ENCODE measurements at places on chromosomes 12 and 14. TPM values are rescaled to one million over a fixed set of nuclear protein-coding genes. Genes with fewer than 3 reads are reported as not detected.

DNA sequence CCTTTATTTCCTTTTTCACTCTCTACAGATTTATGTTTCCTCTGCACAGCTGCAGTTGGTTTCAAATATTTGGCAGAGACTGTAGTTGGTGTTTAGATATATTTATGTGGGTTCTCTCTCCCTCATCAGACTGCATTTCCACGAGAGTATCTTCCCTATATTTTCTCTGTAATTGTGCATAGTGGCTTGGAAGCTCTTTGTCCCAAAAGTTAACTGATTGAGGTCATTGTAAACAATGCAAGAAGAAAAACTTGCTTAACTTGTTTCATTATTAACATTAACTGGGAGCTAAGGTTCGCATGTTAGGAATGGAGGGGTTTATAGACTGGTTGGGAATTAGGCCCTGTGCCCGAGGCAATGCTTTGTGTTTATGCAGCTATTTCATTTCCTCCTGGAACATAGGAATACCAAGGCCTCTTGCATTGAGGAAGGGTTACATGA lies 216.9 kb upstream of the HMGA2 start:
- no peak overlapping the region for H3K27ac ChIP-seq
- H3K4me3 ChIP-seq: no peak overlapping the region
- no peaks in the 10 kb centered on the region for H3K36me3 ChIP-seq
- H3K27me3 ChIP-seq: no peaks in the 10 kb centered on the region
- H3K4me1 ChIP-seq: no peaks in the 10 kb centered on the region

DNA sequence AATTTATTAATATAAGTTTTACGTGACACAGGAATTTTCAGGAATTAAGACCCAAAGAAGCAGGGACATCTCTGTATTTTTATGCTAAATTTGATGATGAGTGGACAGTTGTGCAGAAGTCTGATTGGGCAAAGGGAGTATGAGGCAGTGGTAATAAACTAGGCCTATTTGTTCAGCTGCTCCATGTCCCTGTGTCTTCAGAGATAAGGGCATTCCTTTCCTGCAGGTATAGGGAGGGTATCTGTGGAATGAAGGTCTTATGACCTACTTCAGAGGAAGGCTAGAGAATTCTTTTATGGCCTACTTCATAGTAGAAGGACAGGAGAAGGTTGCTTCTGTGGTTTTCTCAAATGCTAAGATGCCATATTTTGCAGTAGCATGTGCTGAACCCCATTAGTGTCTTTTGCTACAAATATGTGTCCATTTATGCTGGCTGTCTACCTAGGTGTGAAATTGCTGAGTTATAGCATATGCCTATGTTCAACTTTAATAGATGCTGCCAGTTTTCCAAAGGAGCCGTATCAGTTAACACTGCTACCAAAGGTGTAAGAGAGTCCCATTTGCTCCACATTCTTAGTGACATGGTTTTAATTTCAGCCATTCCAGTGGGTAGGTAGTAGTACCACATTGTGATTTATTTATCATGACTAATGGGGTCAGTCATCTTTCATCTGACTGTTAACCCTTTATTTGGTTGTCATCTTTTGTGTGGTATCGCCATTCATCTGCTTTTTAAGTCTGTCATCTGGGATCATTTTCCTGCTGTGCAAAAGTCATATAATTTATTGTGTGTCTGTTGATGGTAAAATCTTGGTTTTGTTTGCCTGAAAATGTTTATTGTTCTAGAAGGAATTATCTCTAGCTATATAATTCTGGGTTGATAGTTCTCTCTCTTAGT lies 410.7 kb upstream of the RGS6 start:
- no peak overlapping the region for H3K4me3 ChIP-seq
- H3K27ac ChIP-seq: no peak overlapping the region
- no peak for DNase-seq
- H3K4me1 ChIP-seq: peaks cover 15% of the 10 kb centered on the region
- H3K27me3 ChIP-seq: no peaks in the 10 kb centered on the region

DNA sequence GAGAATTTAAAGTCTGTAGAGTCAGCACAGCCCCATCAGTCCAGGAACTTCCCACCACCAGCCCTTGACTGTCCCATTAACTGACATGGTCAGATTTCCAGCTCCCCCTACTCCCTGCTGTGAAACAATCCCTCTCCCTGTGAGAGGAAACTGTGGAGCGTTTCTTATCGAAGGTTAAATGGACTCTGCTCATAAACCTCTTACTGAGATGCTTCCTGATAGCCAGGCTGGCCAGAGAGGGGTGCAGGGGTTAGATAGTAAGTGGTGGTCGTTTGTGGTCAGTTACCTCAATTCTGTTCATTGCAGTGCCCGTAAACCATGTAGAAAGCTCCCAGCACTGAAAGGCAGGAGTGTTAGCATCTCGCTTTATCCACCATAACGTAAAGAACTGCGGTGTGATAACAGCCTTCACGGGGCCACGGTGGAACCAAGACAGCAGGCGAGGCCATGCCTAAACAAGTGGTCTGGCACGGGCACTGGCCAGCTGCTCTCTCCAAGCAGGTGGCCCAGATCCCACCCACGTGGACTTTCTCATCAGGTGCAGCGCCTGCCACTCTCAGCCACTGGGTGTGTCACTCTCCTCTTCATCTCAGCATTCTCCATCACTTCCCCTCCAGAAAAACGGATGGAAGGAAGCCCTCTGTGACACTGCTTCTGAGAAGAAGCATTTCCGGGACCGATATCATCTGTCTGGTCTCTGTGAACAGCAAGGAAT lies 102.2 kb downstream of the FBXL14 start:
- DNase-seq: no peak
- H3K4me3 ChIP-seq: no peak overlapping the region
- H3K27me3 ChIP-seq: no peaks in the 10 kb centered on the region
- H3K27ac ChIP-seq: no peak overlapping the region

DNA sequence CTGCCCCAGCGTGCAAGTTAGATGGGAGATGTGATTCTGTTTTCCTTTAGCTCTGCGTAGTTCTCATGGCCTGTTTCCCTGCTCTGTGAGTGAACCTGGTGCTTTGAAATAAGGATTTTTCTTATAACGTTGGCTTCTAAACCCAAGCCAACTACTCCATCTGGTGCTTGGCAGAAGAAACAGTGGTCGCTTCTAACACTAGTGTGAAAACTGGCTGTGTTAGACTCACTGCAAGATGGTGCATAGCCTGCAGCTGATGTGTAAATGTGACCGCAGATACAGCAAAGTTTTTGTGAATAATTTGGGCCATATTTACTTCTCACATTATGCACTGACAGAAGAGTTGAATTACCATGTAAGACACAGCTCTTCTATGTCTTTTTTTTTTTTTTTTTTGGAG lies 12.2 kb downstream of the GTF2H3 start:
- H3K27ac ChIP-seq: no peak overlapping the region
- no peak overlapping the region for H3K4me3 ChIP-seq
- H3K36me3 ChIP-seq: peaks cover 42% of the 10 kb centered on the region
- no peaks in the 10 kb centered on the region for H3K27me3 ChIP-seq
- H3K4me1 ChIP-seq: no peaks in the 10 kb centered on the region
- DNase-seq: no peak

DNA sequence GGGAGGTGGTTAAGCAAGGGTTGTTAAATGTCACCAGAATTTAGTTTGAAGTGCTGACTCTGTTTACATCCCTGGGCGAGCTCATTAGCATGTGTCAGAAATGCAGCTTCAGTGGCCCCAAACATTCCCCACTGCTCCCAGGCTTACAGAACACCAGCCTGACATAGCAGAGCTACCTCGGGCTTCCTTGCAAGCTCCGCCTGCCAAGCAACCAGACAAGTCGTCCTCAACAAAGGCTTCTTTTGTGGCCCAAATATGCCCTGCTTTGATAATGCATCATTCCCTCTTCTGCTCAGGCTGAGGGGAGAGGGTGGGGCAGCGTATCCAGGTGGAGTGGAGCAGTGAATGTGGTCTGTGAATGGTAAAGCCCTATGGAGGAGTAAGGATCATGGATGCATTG lies 28.0 kb downstream of the ERH start:
- peaks cover 8% of the 10 kb centered on the region for H3K36me3 ChIP-seq
- DNase-seq: no peak
- H3K27ac ChIP-seq: no peak overlapping the region
- H3K27me3 ChIP-seq: no peaks in the 10 kb centered on the region
- H3K4me1 ChIP-seq: peaks cover 3% of the 10 kb centered on the region
- no peak overlapping the region for H3K4me3 ChIP-seq

DNA sequence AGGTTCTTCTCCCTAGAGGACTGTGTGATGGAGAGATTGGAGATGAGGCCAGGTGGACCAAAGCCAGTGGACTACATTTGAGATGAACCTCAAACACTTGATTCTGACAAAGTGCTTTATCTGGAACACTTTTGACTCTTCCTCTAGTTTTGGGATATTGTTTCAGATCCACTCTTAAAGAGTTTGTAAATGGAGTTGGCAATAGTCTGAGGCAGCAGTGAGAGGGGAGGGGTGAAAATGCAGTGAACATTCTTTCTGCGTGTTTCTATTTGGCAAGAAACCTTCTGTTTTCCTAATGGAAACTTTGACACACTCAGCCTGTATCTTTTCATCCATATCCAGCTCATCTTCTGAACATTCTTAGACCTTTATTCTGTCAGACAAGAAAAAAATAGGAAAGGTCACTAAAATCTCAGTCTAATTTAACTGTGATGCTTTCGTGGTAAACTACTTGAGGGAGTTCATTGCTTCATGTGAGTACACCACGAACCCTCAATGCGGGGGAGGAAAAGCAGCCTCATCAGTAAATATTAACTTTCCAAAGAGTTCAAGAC lies 57.4 kb upstream of the KCNJ8 start:
- H3K27ac ChIP-seq: no peak overlapping the region
- H3K36me3 ChIP-seq: no peaks in the 10 kb centered on the region
- no peak overlapping the region for H3K4me3 ChIP-seq
- no peaks in the 10 kb centered on the region for H3K27me3 ChIP-seq
- H3K4me1 ChIP-seq: no peaks in the 10 kb centered on the region
- DNase-seq: no peak

GRCh38 chr12:48022180-48022521 lies 17.9 kb upstream of the COL2A1 start:
- no peak overlapping the region for H3K4me3 ChIP-seq
- no peak for DNase-seq
- H3K27ac ChIP-seq: no peak overlapping the region
- H3K27me3 ChIP-seq: peaks cover 36% of the 10 kb centered on the region
- H3K36me3 ChIP-seq: no peaks in the 10 kb centered on the region

GRCh38 chr14:47596860-47597259 lies 78.5 kb downstream of the MDGA2 start:
- no peak overlapping the region for H3K4me3 ChIP-seq
- no peak for DNase-seq
- H3K36me3 ChIP-seq: no peaks in the 10 kb centered on the region
- no peak overlapping the region for H3K27ac ChIP-seq
- H3K27me3 ChIP-seq: no peaks in the 10 kb centered on the region

DNA sequence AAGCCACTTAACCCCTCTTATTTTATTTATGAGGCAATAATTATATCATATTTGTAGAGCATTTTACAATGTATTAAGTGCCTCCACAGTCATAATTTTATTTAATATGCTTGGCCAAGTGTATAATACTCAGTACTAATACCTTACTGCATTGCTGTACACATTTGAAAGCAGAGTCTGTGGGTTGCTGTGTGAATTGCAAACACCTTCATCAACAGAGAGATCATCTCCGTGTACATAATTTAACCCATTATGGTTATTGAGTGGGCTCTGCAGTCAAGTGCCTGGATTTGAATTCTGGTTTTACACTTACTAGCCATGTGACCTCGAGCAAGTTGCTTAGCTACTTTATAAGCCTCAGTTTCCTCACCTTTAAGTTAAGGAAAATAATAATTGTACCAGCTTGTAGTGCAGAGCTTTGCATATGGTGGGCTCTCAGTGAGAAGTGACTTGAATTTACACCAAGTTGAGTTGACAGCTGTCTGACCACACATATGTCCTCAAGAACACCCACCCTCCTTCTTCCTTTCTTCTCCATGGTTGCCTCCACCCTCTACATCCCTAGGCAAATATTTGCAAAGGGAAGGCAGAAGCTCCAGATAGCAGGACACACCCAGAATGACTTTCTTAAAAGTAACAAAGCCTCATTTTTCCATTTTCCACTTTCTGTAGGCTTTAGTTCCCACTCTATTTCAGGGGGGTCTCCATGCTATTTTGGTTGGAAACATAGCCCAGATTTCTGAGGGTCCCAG lies 12.3 kb downstream of the CRACR2A start:
- DNase-seq: no peak
- peaks cover 31% of the 10 kb centered on the region for H3K4me1 ChIP-seq
- H3K4me3 ChIP-seq: no peak overlapping the region
- H3K27me3 ChIP-seq: no peaks in the 10 kb centered on the region

GRCh38 chr12:13193505-13194231 lies 2.9 kb upstream of the EMP1 start:
- H3K27ac ChIP-seq: no peak overlapping the region
- H3K27me3 ChIP-seq: peaks cover 23% of the 10 kb centered on the region
- H3K4me1 ChIP-seq: peaks cover 46% of the 10 kb centered on the region
- H3K36me3 ChIP-seq: peaks cover 6% of the 10 kb centered on the region
- H3K4me3 ChIP-seq: no peak overlapping the region

GRCh38 chr12:131104463-131105350 lies 151.0 kb downstream of the ADGRD1 start:
- H3K36me3 ChIP-seq: no peaks in the 10 kb centered on the region
- DNase-seq: peak; percentile 79
- no peaks in the 10 kb centered on the region for H3K27me3 ChIP-seq
- peaks cover 7% of the 10 kb centered on the region for H3K4me1 ChIP-seq

- DNase-seq: no peak
- H3K27ac ChIP-seq: no peak overlapping the region
- H3K27me3 ChIP-seq: peaks cover 3% of the 10 kb centered on the region
- H3K36me3 ChIP-seq: no peaks in the 10 kb centered on the region
Measured at GRCh38 chr12:49170924-49171323, 18.0 kb downstream of the TUBA1A start.

DNA sequence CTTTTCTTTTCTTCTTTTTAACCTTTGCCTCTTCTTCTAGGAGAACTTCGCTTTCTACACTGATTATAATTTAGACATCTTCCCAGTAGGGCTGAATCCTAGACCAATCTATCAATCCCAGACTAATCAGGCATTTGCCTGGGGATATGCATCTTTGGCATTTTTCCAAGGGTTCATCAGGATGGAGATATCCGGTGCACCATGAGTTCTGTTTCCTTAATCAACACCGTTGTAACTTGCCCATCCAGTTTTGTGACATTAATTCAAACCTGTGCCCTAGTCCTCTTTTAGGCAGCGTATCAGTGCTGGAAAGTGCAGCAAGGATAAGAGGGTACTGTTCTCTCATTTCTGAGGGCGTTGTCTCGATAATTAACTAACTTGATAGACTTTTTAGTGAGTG lies 617 bp upstream of the MGP start:
- no peaks in the 10 kb centered on the region for H3K36me3 ChIP-seq
- H3K4me3 ChIP-seq: no peak overlapping the region
- H3K4me1 ChIP-seq: peaks cover 10% of the 10 kb centered on the region
- no peak overlapping the region for H3K27ac ChIP-seq

The MIPOL1 gene
- total RNA-seq: not detected

The CMA1 gene
- total RNA-seq: not detected
